ENCODE measurements at places on chromosomes 5 and 9.

DNA sequence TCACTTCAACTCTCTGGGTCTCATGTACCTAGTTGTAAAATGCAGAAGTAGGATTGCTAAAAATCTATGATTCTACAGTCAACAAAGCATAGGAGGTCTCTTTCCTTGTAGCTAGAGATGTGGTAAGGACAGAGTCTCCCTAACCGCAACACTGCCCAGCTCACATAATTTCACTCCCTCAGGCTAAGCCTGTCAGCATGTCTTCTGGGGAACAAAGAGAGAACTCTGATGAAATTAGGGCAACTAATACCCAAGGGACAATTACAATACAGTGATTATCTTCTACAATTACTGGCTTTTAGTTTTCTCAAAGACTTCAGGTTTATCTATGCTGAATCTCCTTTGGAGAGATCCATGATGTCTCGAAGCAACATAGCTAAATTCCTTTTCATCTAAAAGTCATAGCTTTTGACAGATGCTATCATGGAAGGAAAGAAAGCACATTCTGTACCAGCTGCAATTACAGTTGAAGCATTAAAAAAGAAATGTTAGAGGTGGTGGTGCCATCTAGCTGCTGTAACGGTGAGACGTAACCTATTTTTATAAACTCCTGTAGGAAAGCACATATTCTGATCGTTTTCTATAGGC is 141.1 kb upstream of the TARS1 start:
- DNase-seq: no peak

DNA sequence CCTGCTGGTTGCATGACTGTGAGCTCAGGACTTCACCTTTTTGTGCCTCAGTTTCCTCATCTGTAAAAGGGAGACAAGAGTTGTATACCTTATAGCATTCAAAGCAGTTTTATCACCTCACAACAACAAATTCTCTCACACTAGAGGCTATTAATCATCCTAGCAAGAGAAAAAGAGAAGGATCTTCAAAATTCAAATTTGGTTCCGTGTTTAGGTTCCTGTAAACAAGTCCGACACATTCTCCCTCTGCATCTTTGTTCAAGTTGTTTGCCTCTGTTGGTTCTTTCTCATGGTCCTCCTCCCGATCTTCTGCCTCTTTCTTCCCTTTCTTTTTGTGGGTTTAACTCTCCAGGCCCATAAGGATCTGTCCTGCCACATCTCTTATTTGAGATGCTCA is 218.0 kb downstream of the PIK3R1 start:
- DNase-seq: no peak

GRCh38 chr5:172616730-172617129 is 24.3 kb upstream of the NEURL1B start:
- DNase-seq: no peak

DNA sequence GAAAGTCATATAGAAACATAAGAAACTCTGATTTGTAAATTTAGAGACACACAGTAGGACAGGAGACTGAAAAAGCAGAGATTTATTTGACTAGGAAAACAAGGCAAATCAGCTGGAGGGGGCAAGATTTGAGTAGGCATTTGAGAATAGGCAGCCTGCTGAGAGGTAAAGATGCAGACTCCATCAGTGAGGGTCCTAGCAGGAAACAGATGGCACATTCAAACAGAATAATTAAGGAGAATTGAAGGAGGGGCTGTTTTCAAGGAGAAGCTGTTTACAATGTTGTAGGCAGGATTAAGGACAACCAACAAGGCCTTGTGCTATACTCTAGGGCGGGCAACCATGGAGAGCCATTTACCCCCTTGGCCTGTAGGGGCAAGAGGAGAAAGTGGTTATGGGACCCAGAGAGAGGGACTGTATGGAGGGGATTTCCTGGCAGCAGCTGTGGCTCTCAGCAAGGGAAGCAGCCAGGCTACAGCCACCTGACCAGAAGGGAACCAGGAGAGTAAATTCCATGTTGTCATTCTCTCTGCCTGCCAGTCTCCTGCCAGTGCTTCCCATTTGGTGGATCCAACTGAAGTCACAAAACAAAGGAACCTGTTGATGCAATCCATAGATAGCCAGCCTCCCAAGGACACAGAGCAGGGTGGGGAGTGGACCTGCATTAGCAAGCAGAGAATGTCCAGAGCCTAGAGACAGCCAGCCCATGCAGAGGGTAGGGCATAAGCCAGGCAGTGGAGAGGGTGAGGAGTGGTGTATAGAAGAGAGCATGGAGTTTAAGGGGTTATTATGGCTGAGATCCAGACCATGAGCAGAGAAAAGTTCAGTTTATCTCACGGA is 38.2 kb downstream of the PAPPA start:
- no peak for DNase-seq

- no peak for DNase-seq
Measured at GRCh38 chr5:99460701-99461100, 531.9 kb upstream of the CHD1 start.

- DNase-seq: no peak
Measured at GRCh38 chr5:139745800-139746690, 49.6 kb upstream of the PSD2 start.

GRCh38 chr9:12819436-12820185 is 44.8 kb downstream of the LURAP1L start:
- DNase-seq: no peak

GRCh38 chr5:80308526-80308925 is 11.3 kb upstream of the SPZ1 start:
- no peak for DNase-seq

- DNase-seq: no peak
Measured at GRCh38 chr5:142375944-142376411, 51.2 kb upstream of the SPRY4 start.

DNA sequence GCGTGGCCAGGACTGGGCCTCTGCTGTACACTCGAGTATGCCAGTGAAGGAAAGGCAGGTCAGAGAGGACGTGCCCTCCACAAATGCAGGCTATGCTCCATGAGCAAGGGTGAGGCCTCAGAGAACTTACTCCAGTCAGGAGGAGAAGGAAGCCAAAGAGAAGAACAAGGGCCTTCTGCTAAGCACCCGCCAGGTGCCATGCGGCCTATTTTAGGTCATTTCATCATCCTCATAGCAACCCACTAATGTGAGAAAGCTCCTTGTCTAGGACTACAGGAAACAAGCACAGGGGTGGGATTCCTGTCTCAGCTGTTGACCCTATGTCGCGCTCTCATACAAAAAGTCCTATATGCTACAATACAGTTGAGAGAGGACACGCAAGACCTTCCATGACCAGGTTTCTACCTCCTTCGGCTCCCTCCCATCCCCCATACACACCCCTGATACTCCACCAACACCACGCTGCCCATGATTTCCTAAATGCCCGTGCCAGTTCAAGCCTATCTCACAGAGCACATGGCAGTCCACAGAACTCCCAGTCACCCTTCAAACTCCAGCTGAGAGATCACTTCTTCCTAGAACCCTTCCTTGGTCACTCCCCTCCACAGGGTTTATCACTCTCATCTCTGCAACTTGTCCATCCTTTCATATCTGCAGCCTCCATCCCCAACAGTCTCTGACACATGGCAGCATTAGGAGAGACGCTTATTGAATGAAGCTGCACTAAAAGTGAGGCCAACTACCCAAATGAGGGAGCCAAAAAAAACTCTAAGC is 26.8 kb downstream of the PSMB7 start:
- DNase-seq: no peak

- DNase-seq: no peak
Measured at GRCh38 chr5:133643365-133643764, 31.0 kb upstream of the FSTL4 start.

- DNase-seq: no peak
Measured at GRCh38 chr9:69019808-69020207, 5.9 kb upstream of the PRKACG start.

DNA sequence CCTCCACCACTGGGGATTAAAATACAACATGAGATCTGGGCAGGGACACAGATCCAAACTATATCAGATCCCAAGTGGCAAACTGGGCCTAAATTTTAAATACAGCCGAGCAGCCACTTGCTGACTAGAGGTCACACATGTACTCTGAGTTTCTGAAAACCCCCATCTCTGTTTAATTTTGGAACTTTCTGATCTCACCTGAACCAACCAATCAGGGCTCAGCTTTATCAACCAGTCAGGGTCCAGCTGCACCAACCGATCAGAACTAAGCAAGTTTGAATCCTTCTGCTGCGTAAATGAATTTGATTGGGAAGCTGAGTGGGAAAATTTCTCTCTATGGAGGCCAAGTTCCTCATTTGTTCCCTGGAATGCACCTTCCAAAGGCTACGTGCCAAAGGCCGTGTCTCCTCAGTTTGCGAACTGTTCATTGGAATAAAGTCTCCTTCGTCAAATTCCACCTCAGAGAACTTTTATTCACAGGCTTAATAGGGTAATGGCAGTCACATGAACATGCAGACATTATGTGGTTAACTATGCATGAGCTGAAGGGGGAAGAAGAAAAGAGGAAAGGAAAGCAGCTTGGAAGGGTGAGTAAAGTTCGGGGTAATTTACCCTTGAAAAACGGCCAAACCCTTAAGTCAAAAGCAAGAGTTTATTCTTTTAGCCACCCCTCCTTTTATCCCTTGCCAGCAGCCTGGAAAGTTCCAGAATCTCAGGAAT is 3.7 kb downstream of the CD180 start:
- DNase-seq: no peak

GRCh38 chr9:71928376-71928775 is 16.9 kb downstream of the C9orf85 start:
- no peak for DNase-seq

DNA sequence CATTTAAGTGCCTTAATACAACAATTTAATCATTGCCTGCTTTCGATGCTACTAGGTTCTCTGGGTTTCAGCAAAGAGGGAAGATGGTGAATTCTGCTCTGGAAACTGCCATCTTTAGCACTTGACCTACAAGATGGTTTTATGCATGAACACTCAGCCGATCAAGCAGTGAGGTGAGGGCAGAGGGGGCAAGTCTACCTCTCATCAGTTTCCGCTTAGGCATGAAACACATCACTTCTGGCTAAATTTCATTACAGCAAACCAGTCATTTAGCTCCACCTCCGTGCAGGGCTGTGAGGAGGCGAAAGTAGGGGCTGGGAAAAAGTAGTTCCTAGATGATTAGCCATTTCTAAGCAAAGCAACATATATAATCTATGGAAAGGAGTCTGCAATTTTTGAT is 1018.0 kb downstream of the CDH18 start:
- DNase-seq: no peak

DNA sequence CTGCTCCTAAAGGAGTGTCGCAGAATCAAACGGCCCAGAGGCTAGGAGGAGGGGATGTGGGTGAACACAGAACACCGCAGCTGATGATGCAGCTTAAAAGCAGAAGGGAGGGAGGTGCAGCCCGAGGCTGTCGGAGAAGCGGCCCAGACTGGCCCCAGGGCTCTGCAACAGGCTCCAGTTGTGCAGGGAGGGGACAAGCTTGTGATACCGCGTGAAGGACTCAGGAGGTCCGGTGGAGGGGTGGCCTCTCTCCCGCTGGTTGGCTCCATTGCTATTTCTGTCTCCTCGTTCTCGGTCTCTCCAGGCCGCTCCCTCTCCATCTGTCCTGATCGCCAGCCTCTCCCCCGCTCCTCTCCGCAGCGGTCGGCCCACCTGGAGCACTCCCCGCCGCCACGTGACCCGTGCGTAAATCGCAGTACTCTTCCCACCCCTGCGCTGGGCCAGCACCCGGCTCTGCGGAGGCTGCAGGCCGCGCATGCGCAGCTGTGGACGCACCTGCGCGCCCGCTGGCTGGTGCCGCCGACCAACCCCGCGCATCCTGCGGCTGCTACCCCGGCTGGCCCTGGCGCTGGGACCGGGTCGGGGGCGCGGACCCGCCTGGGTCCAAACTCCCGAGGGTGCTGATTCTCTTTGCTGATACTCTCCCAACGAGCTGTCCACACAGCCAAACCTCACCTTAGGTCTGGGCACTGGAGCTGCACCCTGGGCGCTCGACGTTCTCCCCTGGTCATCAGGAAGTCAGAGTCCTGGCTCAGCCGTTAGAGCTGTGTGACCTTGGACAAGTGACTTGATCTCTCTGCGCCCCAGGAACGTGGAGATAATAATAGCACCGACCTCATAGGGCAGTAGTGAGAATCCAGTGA is 3.7 kb upstream of the STXBP1 start:
- no peak for DNase-seq

- no peak for DNase-seq
Measured at GRCh38 chr5:124193371-124193789, 553.1 kb downstream of the ZNF608 start.

GRCh38 chr9:29332789-29333188 is 1759.5 kb upstream of the C9orf72 start:
- no peak for DNase-seq

DNA sequence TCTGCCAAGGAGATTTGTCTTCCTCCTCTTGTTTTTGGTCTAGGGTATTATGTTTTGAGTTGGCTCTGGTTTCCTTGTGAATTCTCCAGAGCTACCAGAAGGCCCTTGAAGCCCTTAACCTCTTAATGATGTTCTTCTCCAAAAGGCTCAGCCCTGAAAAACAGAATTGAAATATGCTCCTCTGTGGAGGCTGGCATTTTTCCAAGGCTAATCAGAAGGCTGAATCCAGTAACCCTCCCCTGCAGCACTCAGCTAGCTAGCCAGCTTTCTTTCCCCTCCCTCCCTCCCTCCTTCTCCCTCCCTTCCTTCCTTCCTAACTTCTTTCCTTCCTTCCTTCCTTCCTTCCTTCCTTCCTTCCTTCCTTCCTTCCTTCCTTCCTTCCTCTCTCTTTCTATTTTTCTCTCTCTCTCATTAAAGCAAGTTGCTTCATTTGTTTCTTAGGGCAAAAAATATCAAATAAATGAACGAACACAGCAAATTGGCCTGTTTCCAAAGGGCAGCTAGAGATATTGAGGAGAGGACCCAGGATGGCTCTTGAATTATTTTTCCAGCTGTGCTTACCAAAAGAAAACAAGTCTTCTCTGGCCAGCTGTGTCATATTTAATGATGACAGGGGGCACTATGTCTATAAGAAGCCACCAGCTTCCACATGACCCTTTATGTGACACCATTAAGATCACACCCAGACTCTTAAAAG is 38.7 kb downstream of the JAKMIP2 start:
- DNase-seq: no peak

GRCh38 chr5:96381526-96381925 is 51.5 kb downstream of the PCSK1 start:
- DNase-seq: no peak

- DNase-seq: peak; percentile 61
Measured at GRCh38 chr9:137156567-137157375, 13.1 kb downstream of the LRRC26 start.

- DNase-seq: no peak
Measured at GRCh38 chr5:11477786-11478185, 426.5 kb downstream of the CTNND2 start.

DNA sequence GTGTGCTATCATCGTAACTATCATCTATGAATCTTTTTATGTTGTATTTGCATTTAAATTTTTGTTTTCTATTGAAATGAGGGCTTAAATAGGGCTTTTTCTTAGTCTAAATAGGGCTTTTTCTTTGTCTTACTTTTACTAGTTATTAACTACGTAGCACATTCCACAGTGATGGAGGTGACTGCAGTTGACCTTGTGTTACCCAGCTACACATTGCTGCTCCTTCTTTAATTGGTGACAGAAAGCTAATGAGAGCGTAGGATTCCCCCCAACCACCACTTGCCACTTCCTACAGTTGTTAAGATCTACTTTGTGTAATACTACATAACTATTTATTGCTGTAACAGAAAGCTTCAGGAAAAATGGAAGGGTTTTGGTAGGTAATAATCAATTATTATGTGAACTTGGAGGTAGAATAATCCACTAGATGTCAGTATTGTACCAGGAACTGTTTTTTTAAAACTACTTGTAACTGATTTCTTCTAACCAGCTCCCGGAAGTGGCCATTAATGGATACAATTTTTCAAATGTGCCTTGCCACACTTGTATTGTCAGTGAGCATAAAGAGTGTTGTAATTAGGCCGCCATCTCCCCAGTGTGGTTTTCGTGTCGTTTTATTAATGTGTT is 18.0 kb downstream of the MTRR start:
- DNase-seq: no peak
